IPS-NIHi11 (cell line): ENCODE measurements at places on chromosomes 11 and 22.
A peak's percentile ranks its signal among the peaks of the same experiment; 100 is the strongest.

GRCh38 chr11:11798586-11799438 is 43.0 kb upstream of the USP47 start:
- DNase-seq = peak; percentile 77

GRCh38 chr11:111631666-111632039 is 29.4 kb downstream of the SIK2 start:
- no peak for DNase-seq

DNA sequence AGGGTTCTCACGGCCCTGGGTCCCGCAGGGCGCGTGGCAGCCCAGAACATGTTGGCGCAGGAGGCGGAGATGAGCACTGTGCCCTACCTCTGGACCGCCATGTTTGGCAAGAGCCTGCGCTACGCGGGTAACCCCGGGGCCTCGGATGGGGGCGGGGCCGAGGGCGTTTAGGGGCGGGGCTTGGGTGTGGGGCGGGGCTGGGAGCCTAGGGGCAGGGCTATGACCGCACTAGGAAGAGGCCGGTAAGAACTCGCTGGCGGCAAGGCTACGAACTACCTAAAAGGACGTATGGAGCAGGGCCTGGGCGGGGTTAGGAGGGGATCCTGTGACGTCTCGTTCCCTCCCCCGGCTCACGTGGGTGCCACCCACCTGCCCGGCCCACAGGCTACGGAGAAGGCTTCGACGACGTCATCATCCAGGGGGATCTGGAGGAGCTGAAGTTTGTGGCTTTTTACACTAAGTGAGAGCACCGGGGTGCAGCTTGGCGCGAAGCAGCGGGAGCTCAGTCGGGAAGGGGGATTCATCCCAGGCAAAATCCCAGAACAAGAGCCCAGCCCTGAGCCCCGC is 2.8 kb upstream of the LZTR1 start:
- peak; percentile 94 for DNase-seq

GRCh38 chr11:406796-407650 is 7.8 kb downstream of the SIGIRR start:
- peak; percentile 94 for DNase-seq

GRCh38 chr11:122751292-122752070 is 86.8 kb upstream of the CRTAM start:
- DNase-seq = peak; percentile 45

- no peak for DNase-seq
These were observed 62.7 kb downstream of the WNT7B start for GRCh38 chr22:45914309-45914708.

- DNase-seq = no peak
These were observed 1.7 kb upstream of the CAVIN3 start for GRCh38 chr11:6321961-6322362.

DNA sequence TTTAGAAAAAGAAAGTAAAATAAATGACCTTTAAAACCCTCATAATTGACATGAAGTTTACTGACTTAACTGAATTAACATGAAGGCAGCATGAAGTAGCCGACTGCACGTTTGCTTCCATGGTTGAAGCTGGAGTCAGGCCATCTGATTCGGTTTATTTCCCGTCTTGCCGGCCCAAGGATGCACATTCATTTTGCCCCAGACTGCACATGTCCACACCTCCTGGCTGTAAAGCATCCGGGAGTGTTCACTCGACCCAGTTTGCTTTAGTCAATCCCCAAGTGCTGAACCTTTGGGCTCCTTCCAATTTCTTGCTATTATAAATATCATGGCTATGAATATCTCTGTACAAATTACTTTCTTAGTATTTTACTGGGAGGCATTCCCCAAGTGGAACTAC is 17.7 kb upstream of the TUB start:
- DNase-seq = no peak

- DNase-seq = no peak
These were observed 15.9 kb upstream of the PIK3IP1 start for GRCh38 chr22:31308181-31308580.

DNA sequence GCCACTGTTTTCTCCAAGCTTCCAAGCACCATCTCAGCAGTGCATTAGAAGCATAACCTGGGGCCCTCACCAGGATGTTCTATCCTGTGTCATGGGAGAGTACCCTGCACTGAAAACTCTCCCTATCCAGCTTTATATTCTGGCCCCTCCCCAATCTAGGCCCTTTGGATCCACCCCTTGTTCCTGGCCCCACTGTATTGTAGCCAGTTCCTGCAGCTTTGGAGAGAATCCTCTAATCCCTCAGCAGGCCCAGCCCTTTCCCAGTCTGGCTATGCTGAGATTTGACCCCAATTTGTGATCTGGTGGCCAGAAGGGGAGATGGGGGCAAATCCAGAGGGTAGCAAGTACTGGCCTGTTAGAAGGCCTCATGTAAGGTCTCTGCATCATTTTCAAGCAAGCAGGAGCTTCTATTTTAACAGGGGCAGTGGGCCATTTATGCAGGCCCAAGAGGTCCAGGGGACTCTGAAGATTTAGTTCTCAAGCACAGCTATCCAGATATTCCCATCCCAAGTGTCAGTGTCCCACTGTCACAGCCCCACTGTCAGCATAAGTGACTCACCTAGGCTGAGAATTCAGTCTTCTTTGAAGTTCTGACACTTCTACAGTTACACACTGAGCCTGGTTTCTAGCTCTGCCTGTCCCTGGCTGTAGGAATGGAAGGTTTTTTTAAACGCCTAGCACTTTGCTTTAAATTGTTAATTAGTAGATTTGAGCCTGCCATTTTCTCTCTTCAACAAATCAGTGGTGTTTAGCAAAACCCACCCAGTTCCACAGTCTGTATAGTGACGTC is 589.5 kb upstream of the CADM1 start:
- DNase-seq = no peak

DNA sequence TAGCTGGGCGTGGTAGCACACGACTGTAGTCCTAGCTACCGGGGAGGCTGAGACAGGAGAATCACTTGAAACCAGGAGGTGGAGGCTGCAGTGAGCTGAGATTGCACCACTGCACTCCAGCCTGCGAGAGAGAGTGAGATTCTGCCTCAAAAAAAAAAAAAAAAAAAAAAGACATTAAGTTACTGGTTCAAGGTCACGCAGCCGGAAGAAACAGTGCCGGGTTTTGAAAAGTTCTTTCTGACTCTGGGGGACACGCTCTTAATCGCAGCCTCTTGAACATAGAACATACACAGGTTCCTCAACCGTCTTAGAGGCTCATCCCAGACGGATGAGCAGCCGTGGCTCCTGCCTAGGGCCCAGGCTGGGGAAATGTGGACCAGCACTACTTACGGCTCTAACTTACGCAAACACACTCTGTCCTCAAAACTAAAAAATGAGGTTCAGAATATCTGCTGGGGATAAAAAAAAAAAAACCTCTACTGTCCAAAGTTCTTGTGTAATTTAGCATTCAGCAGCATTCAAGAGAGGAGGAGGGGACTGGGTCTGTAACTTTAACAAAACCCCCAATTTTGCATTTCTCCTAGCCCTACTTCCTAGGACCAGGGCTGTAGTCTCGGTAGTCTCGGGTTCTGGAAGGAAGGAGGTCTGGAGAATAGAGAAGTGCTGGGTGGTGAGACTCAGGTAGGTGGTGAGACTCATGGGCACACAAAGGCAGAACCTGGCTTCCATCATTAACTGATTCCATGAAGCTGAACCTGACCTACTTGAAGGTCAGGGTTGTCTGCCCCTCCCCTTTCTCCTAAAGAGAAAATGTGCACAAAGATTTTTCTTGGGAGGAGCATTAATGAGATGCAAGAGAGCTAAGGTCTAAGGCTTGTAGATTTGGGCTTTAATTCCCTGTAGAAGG is 6.0 kb downstream of the SPTBN2 start:
- DNase-seq = no peak

GRCh38 chr11:118275176-118275575 is 11.1 kb upstream of the MPZL2 start:
- DNase-seq = no peak

- DNase-seq = no peak
These were observed 45.1 kb downstream of the ST14 start for GRCh38 chr11:130204703-130205095.

GRCh38 chr11:47686151-47686550 is 29.0 kb downstream of the AGBL2 start:
- no peak for DNase-seq

- peak; percentile 51 for DNase-seq
These were observed 16.6 kb upstream of the STK33 start for GRCh38 chr11:8610532-8611116.

DNA sequence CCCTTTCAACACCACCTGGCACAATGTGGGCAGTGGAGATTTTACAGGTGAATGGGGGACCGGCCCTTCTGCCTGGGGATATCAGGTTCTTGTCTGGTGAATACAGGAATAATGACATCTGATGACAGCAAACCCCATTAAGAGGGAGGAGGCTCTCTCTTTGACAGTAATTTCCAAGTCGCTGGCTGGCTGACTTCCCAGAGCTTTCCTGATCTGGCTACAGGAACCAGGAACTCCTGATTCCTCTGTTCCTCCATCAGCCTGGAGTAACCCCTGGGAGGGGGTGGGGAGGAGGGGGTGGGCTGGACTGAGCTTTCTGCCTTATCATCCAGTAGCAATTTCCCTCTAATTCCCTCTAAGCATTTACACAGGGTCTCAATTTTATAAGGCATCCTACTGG is 3.7 kb upstream of the MIEF1 start:
- DNase-seq = no peak

- DNase-seq = no peak
These were observed 50.6 kb upstream of the MN1 start for GRCh38 chr22:27851974-27852746.

DNA sequence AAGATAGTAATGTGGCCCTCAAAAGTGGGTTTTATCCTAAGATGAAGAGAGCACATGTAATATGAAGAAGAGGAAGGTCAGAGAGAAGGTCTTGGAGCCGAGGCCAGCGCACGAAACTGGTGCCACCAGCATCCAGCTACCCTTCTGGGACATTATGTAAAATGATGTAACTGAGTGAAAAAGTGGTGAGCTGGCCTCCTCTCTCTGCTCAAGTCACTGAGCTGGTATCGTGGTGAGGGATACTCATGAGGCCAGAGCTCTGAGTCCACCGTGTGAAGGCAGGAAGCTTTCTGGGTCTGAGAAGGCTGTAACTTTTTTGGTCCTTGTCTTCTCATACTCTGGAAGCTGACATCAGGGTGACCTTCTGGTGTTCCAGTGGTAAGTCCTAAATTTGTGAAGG is 25.1 kb downstream of the RNF185 start:
- no peak for DNase-seq

DNA sequence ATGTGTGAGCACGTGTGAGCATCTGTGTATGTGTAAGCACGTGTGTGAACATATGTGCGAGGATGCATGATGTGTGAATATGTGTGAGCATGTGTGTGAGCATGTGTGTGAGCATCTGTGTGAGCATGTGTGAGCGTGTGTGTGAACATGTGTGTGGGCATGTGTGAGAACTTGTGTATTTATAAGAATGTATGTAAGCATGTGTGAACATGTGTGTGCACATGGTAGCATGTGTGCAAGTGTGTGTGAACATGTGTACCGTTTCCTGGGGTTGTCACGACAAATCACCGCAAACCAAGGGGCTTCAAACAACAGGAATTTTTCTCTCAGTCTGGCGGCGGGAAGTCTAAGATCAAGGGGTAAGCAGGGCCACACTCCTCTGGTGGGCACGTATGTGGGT is 238.3 kb downstream of the CTTN start:
- no peak for DNase-seq

DNA sequence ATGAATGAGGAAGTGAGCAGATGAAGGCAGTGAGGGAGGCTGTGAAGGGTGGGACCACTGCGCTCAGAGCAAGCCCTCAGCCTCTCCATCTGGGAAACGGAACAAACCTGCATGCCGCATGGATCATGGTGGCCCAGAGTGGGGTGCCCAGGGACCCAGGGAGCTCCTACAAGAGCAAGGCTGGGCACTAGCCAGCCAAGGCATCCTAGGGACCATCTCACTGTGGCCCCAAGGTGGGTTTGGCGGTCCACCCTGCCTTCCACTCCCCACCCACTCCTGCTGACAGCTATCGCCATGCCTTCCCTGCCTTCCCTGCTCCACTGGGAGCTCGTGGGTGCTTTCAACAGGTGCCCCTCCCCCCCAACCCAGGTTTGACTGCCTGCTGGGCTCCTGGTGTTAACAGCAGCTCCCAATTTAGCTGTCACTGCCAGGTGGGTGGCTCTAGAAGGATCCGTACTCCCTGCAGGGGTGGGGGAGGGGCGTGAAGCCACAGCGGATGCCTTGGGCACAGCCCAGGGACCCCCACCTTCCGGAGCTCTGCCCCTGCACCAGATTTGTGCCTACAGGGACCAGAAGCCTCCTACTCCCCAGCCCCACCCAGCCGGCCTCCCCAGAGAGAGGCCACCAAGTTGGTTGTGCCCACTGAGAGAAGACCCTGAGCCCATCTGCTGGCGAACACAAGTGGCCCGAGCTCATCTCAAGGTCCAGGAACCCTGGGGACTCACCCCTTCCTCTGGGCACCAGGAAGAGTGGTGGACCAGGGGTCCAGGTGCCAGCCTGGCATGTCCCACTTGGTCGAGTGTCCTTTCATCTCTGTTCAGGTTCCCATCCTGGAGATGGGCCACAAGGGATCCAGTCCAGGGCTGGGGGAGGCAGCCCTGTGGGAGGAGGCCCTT is 29.7 kb upstream of the PRODH start:
- DNase-seq = no peak

GRCh38 chr11:24064309-24064903 is 432.4 kb upstream of the LUZP2 start:
- peak; percentile 37 for DNase-seq

DNA sequence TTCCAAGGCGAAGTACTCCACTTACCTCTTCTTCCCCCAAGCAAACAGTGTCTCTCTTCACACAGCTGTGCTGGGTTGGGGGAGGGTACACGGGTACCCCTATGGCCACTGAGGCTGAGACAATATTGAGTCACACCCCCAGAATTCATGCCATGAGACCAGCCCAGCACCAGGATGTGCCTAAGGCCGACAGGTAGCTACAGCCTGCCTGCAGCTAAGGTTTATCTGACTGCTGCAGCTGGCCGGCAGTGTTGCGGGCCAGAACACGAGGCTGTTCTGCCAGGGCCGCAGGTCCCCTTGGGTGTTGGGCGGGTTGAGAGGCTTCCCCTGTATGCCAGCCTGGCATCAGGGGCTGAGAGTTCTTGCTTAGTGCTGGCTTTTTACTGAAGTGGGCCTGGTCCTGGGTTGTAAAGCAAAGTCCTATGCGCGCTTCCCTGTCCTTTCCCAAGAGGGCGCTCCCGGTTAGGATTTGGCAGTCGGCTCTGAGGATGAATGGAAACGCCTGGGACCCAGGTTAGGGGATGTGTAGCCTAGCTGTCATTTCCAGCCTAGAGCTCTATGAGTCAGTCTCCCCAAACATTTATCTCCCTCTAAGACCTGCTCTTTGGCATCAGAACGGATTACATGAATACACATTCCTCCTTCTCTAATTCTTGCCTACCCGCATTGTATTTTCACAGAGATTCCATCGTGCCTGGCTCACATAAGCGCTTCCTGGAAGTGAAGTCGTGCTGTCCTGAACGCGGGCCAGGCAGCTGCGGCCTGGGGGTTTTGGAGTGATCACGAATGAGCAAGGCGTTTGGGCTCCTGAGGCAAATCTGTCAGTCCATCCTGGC is 7.1 kb downstream of the USP18 start:
- DNase-seq = peak; percentile 86

GRCh38 chr11:76524461-76524860 is 79.6 kb downstream of the EMSY start:
- no peak for DNase-seq
